Left hindlimb (tissue), 1 donor: ENCODE measurements at places on chromosomes 13 and 19.

DNA sequence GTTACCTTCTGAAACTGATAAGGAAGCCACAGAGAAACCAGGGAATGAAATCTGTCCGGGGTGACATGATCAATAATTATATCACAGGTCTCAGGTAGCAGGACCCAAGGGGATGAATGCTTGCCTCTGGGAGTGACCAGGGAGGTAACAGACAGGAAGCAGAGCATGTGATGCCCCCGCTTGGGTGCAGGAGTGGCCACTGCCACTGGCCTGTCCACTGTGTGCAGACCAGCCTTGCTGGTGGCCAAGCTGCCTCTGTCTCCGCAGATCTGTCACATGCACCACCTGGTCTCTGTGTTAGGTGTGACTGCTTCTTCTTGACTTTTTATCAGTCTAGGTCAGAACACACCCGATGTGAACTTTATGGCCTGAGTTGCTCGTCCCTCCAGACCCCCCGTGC, 71.8 kb downstream of the PEPD start:
- no peak for DNase-seq

- DNase-seq = no peak
These were observed 8.5 kb downstream of the SSBP4 start for GRCh38 chr19:18427743-18428113.

- no peak for DNase-seq
These were observed 34.7 kb upstream of the ESD start for GRCh38 chr13:46831588-46832194.

- DNase-seq = no peak
These were observed 90.3 kb upstream of the TMTC4 start for GRCh38 chr13:100764937-100765336.

GRCh38 chr19:963486-963951, 20.6 kb upstream of the WDR18 start:
- DNase-seq = no peak

- DNase-seq = no peak
These were observed 102.9 kb downstream of the FRY start for GRCh38 chr13:32134241-32135055.

DNA sequence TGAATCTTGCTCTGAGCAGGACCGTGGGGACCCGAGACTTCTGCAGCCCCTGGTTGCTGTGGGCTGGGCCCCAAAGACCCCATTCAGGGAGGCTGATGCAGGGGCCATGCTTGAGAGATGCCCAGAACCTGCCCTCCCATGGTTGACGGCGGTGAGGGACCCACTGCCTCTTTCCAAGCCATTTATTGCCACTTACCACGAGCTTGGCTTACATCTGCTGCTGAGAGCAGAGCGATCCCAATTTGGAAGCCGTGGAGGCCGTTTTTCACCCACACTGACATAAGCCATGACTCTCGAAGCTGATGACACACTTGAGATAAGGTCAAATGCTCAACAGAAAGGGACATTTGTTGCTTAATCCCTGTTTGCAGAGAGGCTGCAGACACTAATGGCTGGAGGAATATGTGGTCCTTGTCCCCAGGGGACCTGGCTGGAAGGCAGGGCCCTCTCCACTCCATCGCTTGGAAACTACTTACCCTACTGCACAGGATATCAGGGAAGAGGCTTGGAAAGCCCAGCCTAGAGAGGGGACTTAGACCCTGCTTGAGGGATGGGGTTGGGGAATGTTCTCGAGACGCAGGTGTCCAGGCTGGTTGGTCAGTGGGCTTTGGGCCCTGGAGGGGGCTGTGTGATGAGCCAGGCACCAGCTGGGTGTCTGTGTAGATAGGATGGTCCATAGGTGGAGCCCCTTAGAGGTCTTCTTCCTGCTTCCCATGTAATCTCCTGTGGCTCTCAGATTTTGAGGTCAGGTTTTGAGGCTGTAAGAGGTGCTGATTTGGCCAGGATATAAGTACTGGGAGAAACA, 15.3 kb downstream of the ZNF536 start:
- DNase-seq = no peak

- DNase-seq = no peak
These were observed 6.8 kb upstream of the ZNF429 start for GRCh38 chr19:21498651-21499050.

DNA sequence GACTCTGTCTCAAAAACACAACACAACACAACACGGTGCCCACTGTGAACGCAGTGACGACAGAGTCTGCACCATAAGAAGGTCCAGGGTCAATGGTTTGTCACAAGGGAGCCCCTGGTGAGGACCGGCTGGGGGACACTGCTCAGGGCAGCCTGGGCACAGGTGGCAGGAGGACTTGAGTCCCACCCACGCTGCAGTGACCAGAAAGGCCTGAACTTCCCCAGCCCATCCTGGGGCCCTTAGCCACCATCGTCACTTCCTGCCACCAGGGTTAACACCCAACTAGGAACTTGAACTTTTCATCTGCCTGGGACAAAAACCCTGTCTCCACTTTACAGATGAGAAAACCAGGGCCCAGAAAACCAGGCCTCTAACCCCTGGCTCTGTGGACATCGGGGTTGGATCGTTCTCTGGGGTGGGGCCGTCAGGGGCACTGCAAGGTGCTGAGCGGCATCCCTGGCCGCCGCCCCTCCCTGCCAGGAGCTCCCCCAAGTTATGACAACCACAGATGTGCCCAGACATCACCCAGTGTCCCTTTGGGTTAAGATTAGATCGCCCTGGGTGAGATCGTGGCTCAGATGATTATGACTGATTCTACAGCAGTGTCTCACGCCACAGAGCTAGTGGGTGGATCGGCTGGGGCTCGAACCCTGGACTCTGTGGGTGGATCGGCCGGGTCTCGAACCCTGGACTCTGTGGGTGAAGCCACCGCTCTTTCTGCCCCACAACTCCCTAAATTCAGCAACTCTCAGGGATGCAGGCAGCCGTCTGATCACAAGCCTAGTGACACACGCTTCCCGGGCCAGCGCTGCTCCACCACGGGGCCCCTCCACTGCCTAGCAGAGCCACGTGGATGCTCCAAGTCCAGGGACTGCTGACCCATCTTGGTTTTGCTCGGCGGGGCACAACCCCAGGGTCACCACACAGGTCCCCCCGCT, 14.0 kb downstream of the MOB3A start:
- no peak for DNase-seq

DNA sequence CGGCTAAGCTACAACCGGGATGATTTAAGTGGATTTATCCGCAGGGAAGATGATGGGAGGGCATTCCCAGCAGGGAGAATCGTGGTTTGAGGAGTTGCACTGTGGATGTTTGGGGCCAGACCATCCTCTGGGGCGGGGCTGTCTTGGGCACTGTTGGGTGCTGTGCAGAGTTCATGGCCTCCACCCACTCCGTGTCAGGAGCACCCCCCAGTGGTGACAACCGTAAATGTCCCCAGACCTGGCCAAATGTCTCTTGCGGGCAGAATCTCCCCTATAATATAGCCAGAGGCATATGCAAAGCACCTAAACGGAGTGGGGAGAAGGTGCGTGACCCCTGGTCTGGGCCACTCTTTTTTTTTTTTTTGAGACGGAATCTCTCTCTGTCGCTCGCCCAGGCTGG, 40.2 kb downstream of the SMIM24 start:
- no peak for DNase-seq

GRCh38 chr13:20441879-20442278, 83.8 kb downstream of the CRYL1 start:
- DNase-seq = no peak

DNA sequence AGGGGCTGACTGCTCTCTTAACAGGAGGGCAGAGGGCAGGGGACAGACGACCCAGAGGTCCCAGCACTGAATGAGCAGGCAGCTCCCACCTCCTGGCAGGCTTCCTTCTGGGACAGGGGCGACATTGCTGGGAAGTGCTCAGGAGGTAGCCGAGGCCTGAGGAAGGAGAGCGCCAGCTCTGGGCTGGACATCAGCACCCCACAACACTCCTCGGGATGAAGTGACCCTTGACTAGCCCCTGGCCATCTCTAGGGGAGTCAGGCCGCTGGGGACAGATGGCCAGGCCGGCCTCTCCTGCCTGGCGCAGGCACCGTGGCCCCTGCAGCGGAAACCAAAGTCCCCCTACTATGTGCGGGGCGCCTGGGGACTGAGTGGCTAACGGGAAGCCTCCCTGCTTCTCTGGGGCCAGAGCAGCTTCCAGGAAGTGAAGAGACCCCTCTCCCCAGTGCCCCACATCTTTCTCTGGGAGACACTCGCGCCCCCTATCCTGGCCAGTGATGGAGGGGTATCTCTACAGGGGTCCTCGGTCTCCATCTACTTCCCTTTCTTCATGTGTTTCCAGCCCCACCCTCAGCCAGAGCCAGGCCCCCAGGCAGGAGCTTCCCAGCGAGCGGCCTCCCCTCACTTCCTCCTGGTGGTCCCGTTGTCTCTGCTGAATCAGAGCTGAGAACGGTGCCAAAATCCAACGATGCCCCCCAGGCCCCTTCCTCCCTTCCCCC, 10.1 kb downstream of the PRR36 start:
- no peak for DNase-seq

GRCh38 chr19:23060016-23060415, 56.8 kb upstream of the ZNF730 start:
- DNase-seq = no peak

- no peak for DNase-seq
These were observed 443 bp downstream of the TBXA2R start for GRCh38 chr19:3606174-3606689.

DNA sequence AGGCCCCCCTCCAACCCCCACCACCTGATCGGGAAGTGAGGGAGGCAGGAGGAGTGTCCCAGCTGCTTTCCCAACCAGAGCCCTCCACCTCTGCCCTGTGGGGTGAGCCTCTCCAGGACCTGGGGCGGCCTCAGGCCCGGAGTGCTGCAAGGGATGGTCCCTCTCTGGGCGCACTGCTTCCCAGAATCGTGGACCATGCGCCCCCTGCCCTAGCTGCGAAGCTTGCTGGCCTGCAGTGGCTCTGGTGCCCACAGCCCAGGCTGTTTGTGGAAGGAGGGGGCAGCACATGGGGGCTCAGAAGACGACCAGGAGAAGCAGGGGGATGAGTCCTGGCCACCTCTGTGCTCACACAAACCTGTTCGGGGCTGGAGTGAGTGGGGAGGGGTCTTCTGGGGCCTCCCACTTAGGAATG, 33.6 kb downstream of the CEBPG start:
- DNase-seq = no peak

DNA sequence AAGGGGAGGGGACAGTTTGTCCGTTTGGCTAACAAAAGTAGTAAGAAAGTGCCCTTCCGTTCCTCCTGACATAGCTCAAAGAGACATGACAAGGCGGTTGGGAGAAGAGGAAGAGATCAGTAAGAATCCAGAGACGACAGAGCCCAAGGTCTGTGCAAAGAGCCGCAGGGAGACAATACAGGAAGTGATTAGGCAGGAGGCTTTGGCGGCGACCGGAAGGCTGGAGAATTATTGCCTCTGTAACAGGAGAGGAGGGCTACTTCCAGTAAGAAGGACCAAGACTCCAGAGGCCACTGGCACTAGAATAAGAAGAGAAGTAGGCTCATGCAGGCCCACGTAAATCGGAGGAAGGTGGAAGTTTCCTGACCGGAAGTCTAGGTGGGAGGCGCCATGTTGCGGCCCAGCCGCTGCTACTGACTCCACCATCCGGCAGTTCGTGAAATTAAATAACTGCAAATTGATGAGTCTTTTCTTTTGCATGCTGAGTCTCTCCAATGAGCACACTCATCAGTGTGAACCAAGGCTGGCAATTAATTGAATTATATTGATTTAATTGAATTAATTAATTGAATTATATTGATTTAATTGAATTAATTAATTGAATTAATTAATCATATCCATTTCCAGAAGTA, 9.9 kb downstream of the RFX2 start:
- no peak for DNase-seq

DNA sequence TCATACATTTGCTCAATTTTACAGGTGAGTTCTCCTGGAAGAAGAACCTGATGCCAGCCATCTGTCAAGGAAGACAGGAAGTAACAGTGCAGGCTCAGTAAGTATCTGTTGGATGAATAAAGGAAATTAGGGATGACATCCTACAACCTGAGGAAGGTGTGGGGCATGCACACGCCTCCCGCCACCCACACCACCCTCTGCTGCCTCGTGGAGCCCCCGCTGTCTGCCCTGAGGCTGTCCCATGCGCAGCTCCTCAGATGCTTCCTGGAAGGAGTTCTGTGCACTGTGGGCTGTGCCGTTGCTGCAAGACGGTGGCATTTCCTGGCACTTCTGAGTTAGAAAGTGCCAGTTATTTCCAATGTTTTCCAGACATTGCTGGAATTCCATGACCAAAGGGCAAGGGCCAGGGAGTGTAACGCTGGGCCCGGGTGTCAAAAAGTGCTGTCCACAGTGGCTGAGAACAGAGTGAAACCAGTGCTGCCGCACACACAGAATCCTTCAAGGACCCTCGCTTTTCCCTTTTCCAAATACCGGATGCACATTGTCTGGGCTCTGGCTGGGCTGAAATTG, 4.2 kb upstream of the TEX29 start:
- no peak for DNase-seq

GRCh38 chr13:23392313-23392712, 41.2 kb downstream of the SACS start:
- DNase-seq = no peak

DNA sequence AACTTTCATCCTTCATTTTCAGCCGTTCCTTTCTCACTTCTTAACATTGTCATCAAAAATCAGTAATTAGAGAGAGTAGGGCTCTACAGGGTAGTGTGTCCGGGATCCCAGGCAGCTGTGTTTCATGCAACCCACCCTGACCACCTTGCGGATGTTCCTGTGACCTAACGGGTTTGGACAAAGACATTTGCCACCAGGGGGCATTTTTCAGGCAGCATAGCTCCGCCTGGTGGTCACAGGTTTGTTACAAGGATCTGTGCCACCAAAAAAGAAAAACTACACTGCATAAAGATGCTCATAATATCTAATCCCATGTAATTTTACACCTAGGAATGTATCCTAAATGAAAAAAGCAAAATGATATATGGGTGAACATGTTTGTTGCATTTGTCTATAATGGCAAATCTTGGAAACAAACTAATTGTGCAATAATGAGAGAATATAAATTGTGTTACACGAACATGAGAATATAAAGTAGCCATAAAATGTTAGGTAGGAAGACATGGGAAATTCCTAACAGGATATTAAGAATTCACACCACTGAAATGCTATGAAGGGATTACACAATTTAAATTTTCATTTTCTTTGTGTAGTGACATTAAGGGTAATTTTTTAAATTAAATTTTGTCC, 123.0 kb downstream of the SLC7A1 start:
- no peak for DNase-seq

DNA sequence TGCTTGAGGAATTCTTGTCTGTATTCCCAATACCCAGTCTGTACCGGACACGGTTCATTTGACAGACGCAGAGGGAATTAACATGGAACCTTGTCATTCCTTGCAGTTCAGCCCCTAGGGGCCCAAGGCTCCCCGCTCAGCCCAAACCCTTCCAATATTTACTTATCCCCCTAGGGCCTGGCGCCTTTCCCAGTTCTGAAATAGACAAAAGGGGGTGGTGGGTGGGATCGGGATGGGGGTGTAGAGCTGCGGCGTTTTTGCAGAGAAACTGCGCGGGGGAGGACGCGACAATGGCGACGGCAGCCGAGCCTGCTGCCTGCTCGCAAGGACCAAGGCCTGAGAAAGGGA, 583 bp downstream of the AKAP8L start:
- no peak for DNase-seq

- DNase-seq = no peak
These were observed 12.3 kb downstream of the CEACAM19 start for GRCh38 chr19:44683434-44684210.
